ENCODE measurements at places on chromosomes 2 and 18. TPM values are rescaled to one million over a fixed set of nuclear protein-coding genes. Genes with fewer than 3 reads are reported as not detected.

CNNM4 gene
- 2.7 TPM for total RNA-seq

SLC16A14 gene
- total RNA-seq = 15.8 TPM

DNA sequence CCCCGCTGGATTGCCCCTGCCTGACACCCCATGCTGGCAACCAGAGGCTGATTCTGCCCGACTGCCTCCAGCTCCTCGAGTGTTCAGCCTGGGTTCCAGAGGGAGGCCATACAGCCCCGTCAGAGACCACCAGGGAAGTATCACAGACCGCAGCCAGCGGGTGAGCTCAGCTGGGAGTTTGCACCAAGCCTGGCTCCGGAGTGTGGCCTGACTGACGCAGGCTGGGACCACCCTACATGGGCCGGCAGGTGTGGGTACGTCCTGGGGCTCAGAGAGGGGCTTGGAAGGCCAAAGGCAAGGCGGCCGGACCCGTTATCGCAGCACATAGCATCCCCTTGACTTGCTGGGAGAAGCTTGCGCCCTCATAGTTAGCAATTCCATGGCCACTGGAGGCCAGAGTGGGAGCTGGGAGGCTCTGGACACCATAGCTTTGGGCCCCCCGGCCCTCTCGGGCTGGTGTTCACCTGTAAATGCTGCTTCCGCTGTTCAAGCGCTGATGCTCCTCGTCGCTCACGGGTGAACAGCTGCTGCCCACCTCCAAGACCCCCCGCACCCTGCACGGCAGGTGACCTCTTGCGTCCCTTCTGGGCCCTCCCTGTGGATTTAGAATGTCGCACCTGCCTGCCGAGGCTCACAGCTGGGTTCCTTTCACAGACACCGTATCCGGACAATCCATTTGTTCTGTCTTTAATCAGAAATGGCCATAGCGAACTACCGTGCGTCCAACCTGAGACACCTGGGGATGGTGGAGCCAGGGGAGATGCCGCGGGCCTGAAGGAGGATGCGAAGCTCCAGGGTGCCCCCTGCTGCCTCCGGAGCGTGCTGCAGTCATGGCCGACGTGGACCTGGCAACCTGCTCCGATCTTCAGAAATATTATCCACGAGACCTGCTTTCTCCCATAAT is 31.2 kb upstream of the SLC66A3 start:
- H3K27me3 ChIP-seq = no peaks in the 10 kb centered on the region
- peaks cover 5% of the 10 kb centered on the region for H3K4me1 ChIP-seq
- no peak for DNase-seq
- H3K27ac ChIP-seq = no peak overlapping the region

GATA6 gene
- 89.3 TPM for total RNA-seq

GRCh38 chr2:121947674-121948073 is 192.2 kb downstream of the TSN start:
- no peaks in the 10 kb centered on the region for H3K4me1 ChIP-seq
- no peak overlapping the region for H3K4me3 ChIP-seq
- H3K36me3 ChIP-seq = no peaks in the 10 kb centered on the region
- H3K27me3 ChIP-seq = no peaks in the 10 kb centered on the region
- no peak overlapping the region for H3K27ac ChIP-seq
